ENCODE measurements at places on chromosomes 2 and 18.

DNA sequence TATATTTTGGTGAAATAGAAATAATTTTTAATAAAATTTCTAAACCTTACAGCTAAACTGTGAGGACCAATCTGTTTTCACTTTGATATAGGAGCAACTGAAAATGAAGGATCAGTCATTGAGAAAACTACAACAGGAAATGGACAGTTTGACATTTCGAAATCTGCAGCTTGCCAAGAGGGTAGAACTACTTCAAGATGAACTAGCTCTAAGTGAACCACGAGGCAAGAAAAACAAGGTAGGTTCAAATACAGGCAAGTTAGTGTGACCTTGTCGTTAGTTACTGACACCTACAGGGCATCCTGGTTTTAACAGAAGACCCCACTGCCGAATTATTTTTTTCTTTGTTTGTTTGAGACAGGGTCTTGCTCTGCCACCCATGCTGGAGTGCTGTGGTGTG is 75.5 kb upstream of the STON1 start:
- no peak for DNase-seq

DNA sequence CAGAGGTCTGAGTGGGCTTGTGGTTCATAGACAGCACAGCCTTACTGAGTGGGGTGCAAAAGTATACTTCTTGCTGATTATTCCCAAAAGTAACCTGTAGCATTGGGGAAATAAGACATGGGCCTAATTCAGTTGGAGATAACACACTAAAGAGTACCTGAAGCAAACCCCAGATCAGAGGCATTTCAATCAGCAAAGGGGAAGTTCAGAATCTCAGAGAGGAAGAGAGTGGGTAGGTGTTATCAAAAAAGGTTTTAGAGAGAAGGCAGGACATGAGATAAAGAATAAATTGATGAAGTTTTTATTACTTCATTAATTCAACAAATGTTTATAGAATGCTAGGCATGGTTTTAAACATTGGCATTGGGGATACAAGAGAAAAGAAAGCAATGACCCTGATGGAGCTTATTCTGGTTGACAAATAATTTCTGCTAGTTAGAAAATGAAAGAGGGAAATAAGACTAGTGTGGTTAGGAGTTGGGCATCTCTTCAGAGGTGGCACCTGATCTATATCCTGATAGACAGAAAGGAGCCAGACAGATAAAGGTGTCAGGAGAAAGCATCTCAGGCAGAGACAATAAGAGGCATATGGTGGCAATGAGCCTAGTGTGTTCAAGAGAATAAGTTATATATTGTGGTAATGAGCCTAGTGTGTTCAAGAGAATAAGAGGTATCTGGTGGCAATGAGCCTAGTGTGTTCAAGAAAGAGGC is 153.8 kb upstream of the SETBP1 start:
- no peak for DNase-seq

GRCh38 chr2:190582736-190583506 is 48.4 kb upstream of the NEMP2 start:
- DNase-seq: no peak

- peak; percentile 38 for DNase-seq
These were observed 13.1 kb downstream of the DAW1 start for GRCh38 chr2:227884511-227884947.
